Effector CD8-positive, alpha-beta T cell (primary cell): ENCODE measurements at places on chromosomes 16 and 17.

GRCh38 chr16:66273644-66274334, 92.7 kb upstream of the CDH5 start:
- DNase-seq = no peak

GRCh38 chr16:11736903-11737302, 5.8 kb downstream of the TXNDC11 start:
- no peak for DNase-seq

- DNase-seq = no peak
These were observed 121.5 kb upstream of the ADAMTS18 start for GRCh38 chr16:77556201-77556873.

DNA sequence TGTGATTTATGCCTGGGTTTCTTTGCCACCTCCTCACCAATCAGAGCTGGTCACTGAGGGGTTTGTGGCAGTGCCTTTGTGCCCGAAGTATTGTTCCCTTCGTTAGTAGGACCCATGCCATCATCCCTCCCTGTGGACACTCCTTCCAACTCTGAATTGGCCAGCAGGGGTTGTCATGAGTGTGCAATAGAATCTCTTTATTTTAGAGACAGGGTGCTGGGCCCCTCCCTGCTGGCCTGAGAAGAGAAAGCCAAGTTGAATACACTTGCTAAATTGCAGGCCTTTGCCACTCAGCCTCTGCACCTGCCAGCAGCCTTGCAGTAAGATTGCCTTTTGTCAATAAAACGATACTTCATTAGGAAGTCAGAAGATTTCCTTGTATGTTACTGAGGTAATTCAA, 40.7 kb upstream of the SLC12A3 start:
- no peak for DNase-seq

- DNase-seq = no peak
These were observed 101.4 kb upstream of the XYLT1 start for GRCh38 chr16:17572145-17572544.

DNA sequence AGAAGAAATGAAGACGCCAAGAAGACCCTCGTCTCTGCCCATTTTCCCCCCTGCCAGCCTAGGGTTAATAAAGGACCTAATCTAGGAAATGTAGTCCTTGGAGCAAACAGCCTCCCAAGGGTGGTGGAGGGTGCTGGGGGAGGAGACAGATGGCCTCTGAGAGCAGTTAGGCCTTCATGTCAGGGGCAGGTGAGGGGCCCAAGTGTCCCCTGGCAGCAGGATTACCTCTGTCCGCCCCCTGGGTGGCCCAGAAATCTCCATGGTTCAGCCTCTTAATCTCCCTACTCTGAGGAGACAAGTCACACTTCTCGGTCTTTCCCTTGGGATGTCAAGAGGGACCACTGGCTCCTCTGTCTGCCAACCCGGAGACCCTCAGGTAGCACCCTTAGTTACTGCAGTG, 365.4 kb upstream of the TNRC6C start:
- DNase-seq = no peak

DNA sequence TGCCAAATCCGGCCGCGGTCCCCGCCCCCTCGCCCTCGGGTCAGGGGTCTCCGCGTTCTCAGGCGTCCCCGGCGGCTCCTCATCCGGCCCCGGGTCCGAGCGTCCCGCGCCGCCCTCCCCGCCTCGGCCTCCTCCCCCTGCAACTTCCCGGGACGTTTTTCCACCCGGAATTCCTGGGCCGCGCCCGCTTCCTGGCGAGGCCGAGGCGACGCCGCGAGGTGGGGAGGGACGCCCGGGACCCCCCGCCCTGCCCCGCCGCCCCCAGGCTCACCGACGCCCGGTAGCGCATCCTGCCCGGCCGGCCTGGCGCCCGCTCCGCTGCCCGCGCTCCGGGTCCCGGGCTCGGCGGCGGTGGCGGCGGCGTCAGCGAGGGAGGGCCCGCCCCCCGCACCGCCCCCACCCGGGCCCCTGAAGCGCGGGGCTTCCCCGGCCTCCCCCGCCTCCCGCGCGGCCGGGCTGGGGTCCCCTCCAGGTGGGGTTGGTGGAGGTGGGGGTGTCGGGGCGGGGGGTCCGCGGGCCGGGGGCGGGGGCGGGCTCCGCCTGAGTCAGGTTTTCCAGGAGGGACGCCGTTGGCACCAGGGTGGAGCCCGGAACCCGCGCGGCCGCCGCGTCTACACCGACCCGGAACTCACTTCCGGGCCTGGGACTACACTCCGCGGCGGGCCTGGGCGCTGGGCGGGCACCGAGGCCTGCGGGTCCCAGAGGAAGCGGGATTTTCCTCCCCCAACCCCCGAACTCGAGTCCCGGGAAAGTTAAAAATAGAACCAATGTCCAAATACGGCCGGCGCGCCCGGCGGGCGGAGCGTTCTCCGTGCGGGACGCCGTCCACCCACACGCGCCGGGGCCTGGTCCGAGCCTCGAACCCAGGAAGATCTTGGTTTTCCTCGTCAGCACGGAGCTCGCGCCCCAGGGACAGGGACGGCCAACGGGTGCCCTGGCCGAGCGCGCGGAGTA, 6.8 kb downstream of the MYO1C start:
- peak; percentile 29 for DNase-seq

- no peak for DNase-seq
These were observed 654.2 kb downstream of the HS3ST4 start for GRCh38 chr16:26345966-26346365.

- no peak for DNase-seq
These were observed 24.6 kb upstream of the FAAP100 start for GRCh38 chr17:81576621-81577277.

DNA sequence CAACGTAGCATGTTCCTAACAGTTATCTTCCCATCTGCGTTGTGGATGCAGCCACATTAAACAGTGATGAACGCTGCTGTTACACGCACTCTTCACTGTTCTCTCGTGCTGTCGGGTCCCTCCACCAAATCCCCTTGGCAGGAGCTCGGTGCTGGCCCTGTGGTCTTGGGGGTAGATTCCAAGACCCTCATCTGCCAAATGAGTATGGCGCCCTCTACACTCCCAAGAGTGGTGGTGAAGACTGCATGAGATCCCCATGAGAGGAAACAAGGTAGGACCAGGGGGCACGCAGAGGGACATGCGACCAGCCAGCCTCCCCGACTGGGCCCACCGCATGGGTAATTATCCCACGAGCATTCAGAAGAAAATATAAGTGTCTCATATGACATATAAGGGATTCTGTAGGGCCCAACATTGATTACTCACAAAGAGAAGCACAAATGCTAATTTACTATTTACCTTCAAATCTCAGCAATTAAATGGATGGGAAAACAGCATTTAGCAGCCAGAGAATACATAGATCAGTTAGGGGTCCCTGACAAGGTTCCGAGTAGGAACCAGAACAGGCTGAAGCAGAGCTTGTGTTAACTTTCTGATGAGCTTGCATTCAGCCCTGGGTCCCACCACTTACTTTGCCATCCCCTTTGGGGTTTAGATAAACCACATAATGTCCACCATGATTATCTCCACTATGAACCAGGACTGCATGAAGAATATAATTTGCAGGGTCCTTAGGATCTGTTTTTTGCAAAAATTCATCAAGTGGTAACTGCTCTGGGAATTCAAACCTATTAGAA, 23.8 kb downstream of the LITAFD start:
- no peak for DNase-seq

- no peak for DNase-seq
These were observed 29.7 kb downstream of the SLC25A10 start for GRCh38 chr17:81741594-81742452.

GRCh38 chr17:40617678-40618240, 29.9 kb downstream of the SMARCE1 start:
- no peak for DNase-seq

DNA sequence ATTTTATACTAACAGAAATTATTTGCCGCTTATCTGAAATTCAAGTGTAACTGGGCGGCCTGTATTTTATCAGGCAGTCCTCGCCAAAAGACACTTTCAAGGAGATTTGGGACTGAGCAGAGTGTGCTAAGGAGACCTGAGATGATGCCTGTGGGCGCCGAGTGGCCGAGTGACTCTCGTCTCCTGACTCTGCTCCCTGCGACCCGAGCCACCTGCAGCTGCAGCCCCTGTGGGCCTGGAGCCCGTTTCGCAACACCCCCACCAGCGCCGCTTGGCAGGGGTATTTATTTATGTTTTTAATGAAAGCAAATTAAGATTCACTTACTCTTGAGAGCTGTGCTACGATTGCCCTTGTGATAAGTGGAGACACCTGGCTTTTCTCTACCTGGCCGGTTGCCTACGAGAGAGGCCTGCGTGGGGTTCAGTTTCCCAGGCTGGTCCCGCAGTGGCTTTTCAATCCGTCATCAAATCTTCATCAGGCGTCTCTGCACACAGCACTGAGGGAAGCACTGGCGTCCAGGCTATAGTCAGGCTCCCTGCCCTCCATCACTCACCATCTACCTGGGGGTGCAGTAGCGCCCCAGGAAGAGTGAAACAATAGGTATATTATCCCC, 124.0 kb downstream of the SEC14L1 start:
- no peak for DNase-seq

GRCh38 chr17:67353161-67353560, 13.2 kb downstream of the PSMD12 start:
- DNase-seq = no peak

DNA sequence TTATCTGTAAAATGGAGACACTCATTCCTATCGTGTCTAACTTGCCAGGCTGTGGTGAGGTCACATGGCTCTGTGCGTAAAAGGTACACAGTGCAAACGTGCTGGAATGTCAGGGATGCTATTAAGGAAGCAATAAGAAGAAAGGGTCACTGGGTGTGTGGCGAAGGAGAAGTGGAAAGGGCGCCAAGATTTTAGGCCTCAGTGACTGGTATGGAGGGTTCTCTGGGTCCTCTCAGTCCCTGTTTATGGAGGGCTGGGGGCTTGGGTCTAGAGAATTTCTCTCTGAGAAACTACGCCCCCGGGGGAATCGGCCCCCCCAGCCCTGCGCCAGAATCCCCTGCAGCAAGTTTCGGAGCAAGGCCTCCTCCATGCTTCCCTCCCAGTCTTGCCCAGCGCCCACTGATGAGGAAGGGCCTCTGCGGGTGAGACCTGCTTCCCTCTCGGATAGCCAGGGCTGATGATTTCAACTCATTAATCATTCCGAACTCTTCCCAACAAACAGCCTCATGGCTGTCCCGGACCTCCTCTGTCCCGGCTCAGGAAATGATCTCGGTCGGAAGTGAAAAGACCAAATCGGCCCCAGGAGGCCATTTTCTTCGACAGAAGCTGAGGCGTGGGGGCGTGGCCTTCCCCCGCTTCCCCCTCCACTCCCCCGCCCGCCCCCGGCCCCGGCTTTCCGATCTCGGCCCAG, 1.2 kb upstream of the HEXIM1 start:
- DNase-seq = peak; percentile 61

- DNase-seq = peak; percentile 38
These were observed 53.5 kb downstream of the SREBF1 start for GRCh38 chr17:17783116-17783824.

DNA sequence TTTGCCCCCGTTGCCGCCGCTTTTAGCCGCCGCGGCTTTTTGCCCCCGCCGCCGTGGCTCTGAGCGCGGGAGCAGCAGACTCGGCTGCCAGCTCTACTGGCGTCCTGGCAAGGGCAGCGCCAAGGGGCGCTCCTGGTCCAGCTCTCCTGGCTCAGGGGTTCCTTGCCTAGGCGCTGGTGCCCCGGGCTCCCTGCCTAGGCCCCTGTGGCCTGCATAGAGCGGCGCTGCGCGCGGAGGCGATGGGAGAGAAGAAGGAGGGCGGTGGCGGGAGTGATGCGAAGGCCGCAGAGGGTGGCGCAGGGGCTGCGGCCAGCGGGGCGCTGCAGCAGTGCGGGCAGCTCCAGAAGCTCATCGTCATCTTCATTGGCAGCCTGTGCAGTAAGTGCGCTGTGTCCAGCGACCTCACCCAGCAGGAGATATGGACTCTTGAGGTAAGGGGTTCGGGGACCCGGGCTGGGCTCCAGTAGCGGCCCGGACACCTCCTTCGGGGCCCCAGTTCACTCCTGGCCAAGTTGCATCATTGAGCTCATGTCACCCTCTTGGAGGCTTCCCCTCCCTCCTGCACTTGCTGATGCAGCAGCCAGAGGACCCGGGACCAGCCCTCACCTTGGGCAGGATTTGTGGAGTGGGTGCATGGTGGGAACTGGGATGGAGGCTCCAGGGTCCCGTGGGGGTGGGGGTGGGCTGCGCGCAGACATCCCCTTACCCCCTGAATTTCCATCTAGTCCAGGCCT, 1344.4 kb downstream of the TP53TG3F start:
- DNase-seq = no peak

GRCh38 chr17:40316571-40317344, 7.8 kb downstream of the RARA start:
- no peak for DNase-seq

- DNase-seq = no peak
These were observed 30.9 kb upstream of the GCSH start for GRCh38 chr16:81127051-81127450.

- no peak for DNase-seq
These were observed 7.1 kb downstream of the IRX5 start for GRCh38 chr16:54937671-54938211.

- no peak for DNase-seq
These were observed 65.7 kb downstream of the CENPV start for GRCh38 chr17:16287563-16288027.

DNA sequence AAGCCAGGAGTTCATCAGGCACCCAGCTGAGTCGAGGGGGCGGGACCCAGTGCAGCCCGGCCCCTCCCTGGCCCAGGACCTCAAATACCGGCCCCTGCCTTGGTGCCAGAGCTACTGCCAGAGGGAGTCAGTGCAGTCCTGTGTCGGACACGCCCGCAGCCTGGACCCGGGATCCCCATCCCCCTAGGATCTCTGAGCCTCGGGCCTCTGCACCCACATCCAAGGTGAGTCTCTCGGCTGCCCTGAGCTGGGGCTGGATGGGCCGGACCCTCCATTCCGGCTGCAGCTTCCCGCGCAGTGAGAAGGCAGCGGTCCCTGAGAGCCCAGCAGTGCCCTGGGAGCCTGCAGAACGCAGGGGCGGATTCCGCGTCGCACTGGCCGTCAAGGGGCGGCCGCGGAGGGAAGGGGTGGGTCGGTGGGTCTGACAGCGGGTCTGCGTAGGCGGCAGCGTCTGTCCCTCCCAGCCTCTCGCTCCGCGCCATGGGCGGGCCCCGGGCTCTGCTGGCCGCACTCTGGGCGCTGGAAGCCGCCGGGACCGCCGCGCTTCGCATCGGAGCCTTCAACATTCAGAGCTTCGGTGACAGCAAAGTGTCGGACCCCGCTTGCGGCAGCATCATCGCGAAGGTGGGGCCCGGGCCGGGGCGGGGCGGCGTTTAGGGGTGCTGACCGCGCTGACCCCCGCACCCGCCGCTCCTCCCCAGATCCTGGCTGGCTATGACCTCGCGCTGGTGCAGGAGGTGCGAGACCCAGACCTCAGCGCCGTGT, at the start of gene DNASE1L2:
TSS of gene DNASE1L2 (plus strand) at position 108 of the 765 bp plus-strand sequence. CDS start at position 481, 373 bp downstream.
- DNase-seq = no peak
